ENCODE measurements at places on chromosomes 7 and 10.

DNA sequence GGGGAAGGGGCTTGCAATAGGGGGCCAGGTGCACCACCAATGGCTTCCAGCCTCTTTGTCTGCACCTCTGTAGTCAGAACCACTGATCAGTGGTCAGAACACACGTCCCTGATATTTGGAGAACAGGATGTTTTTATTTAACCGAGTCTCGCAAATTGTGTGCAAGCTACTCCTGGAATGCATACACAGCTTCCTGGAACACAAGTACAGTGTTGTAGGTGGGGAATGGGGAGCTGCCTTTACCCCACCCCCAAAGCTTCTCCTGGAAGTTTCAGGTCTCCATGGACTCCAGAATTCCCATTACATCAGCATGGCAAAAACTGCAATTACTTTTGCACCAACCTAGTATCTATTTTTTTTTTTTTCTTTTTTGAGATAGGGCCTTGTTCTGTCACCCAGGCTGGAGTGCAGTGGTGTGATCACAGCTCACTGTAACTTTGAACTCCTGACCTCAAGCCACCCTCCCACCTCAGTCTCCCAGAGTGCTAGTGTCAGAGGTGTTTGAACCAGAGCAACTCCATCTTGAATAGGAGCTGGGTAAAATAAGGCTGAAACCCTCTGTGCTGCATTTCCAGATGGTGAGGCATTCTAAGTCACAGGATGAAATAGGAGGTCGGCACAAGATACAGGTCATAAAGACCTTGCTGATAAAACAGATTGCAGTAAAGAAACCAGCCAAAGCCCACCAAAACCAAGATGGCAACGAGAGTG, 374.0 kb downstream of the CALN1 start:
- no peak for DNase-seq

- no peak for DNase-seq
Observed at GRCh38 chr7:38292442-38292841, 19.0 kb upstream of the TARP start.

DNA sequence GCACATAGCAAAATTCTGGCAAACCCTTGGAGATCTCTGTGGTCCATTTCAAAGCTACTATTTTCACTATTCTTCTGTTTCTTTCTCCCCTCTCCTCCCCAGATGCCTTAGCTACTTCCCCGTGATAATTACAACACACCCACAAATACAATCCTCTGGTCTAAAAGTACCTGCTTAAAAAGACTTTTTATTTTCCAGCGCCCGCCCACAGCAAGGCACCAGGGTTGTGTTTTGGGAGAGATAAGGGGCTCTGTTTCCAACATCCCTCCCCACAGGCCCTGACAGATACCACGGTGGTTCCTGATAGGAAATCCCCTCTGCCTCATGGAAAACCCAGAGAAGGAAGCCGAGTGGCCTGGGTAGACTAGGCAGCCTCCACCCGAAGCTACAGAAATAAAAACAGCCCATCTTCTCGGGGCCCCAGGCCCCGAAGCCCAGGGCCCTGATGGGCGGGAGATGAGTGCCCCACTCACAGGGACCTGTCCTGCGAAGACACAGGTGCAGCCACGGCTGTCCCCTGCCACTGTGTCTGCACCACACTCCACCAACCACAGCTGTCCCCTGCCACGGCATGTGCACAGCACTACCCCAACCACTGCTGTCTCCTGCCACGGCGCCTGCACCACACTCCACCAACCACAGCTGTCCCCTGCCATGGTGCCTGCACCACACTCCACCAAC, 19.7 kb downstream of the CALML5 start:
- DNase-seq, result no peak

DNA sequence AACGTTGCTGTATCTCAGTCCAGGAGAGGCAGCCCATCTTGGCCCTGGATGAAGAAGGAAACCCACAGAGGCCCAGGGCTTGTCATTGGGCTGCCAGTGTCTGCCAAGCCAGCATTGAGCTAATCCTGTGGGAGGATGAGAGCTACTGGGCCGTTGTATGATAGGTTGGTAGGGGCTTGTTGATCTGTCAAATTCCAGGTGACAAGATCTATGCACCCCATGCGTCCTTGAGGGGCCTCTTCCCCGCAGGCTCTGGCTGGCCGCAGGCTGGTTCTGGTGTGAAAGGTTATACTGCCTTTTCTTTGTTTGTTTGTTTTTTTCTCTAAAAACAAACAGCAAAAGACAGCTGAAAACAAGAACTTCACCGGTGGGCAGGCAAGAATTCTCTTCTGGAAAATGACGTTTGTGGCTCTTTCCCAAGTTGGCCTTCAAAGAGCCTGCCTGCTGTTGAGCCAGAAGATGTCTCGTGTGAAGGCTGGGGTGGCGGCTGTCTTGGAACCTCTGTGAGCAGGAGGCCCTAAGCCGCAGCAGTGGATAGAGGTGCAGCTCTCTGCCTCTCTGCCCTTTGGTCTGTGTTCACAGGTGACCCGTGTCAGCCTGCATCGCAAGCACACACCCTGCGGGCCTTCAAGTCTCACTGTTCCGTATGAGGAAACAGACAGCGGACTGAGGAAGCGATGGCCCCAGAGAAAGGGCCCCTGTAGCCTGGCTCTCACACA, 23.3 kb downstream of the CYP17A1 start:
- DNase-seq, result no peak
